ENCODE measurements at places on chromosomes 1 and 21. TPM values are rescaled to one million over a fixed set of nuclear protein-coding genes. Genes with fewer than 3 reads are reported as not detected.

DNA sequence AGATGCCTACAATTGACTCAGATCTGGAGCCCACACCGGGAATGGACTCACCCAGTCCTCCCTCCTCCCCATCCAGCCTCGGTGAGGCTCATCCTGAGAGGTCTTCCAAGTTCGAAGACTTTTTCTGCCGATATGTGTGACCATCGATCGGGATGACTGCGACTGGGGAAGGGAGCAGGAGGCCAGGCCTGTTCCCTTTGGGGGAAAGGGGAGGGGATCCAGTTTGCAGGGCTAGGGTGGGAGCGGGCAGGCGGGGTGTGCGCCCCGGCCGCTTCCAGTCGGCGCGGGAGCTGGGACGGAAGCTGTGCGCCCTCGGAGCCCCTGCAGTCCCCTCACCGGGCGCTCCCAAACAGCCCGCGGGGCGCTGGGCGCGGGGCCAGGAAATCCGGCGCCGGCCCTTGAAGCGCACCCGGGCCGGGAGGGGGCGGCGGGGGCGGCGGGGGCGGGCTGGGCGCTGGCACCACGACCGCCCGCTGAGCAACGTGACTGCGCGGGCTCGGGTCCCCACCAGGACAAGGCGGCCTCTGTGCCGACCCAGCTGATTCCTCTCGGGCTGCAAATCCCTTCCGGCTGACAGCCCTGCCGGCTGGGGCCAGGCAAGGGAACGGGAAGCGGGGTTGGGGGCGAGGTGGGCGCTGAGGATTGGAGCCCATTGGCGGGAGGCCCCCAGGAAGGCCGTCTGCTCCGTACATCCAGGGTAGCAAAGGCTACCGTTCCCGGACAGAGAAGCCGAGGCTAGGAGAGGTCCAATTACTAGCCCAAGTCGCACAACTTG, 103.9 kb downstream of the EBNA1BP2 start:
- DNase-seq: no peak

The CLDN19 gene
- not detected for total RNA-seq

- peak; percentile 65 for DNase-seq
These were observed 74.7 kb downstream of the RUNX1 start for GRCh38 chr21:34974162-34974981.

The EPHB2 gene
- not detected for total RNA-seq

DNA sequence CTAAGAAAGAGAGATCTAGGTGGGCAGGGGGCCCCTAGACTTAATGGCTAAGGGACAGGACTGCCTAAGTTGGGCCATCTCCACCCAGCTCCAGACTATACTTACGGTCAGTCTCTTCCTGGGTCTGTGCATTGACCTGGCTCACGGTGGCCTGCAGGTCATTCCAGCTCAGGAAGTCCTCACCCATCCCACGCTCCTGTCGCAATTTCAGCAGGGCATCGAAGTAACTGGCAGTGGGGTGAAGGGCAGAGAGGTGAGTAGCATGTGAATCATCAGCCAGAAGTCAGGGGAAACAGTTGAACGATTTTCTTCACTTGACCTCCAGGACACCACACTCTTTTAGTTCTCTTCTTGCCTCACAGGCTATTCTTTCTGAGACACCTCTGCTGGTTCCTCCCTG, 20.5 kb downstream of the IQGAP3 start:
- no peak for DNase-seq

DNA sequence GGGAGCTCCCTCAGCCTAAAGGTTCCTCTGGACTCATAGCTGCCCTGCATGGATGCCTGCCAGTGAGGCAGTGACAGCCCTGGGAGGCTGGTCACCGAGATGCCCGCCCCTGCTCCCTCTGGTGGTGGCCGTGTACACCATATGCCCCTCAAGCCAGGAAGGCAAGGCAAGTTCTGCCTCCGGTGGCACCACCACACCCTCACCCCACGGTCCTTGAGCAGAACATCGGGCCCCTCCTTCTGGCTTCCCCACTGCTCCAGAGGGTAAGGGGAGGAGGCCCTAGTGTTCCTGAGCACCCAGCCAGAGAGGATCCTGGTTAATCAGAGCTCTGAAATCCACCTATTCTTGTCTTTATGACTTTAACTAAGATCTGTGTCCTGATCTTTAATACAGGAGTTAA, 1.5 kb upstream of the S100A14 start:
- DNase-seq: peak; percentile 63

GRCh38 chr1:164794356-164794755, 235.4 kb downstream of the PBX1 start:
- DNase-seq: no peak

DNA sequence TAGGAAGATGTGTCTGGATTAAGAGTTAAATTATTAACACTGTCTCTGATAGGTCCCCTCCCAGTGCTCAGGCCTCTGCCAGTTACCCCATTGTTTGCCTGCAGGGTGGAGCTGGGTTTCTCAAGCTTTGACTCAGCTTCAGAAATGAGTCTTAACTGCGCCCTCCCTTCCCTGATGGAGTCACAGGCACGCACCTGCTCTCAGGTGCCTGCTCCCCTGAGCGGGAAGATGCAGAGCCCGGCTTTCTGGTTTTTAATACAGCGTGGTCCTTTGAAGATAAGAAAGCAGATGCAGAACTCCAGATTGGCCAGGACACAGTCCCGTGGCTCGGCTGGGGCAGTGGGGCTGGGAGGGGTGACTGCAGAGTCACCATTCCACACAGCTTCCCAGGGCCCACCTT, 3.2 kb upstream of the SPRR4 start:
- no peak for DNase-seq

The TMEM269 gene
- 0.29 TPM for total RNA-seq

GRCh38 chr1:21294266-21294989, 4.2 kb upstream of the ECE1 start:
- peak; percentile 79 for DNase-seq

The RIPPLY3 gene
- total RNA-seq: 0.10 TPM

- no peak for DNase-seq
These were observed 290.2 kb upstream of the USP24 start for GRCh38 chr1:55505326-55505725.

DNA sequence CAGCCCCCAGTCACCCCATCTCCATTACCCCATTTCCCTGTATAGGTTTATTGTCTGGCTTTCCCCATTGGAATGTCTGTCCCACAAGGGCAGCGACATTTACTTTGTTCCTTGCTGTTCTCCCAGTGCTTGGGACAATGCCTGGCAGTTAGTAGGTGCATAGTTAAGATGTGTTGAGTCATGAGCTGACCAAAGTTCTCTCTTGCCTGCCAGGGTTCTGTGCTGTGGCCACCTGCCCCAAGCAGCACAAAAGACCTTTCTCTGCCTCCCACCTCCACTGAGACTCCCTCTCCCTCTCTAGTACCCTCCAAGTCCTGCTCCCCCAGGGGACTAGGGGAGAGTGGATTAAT, 40.0 kb downstream of the TMCO4 start:
- no peak for DNase-seq

DNA sequence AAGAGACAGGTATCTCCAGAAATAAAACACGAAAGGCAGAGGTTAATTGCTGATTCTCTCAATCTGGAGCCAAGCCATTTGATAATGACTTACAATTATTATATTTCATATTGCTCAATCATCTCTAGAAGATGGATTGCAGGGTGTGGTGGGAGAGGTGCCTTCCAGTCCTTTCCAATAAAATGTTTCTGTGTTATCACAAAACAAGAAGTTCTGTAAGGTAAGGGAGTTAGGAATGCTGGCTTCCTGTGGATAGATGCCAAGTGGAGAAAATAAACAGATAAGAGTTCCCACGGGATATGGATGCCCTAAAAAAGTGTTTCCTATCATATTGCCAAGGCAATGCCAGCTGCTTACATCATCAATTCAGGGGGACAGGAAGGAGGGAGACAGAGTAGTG, 7.2 kb upstream of the CCN1 start:
- DNase-seq: no peak

GRCh38 chr1:5157175-5157574, 502.8 kb downstream of the AJAP1 start:
- DNase-seq: no peak

The GNAT2 gene
- total RNA-seq: 1.2 TPM

DNA sequence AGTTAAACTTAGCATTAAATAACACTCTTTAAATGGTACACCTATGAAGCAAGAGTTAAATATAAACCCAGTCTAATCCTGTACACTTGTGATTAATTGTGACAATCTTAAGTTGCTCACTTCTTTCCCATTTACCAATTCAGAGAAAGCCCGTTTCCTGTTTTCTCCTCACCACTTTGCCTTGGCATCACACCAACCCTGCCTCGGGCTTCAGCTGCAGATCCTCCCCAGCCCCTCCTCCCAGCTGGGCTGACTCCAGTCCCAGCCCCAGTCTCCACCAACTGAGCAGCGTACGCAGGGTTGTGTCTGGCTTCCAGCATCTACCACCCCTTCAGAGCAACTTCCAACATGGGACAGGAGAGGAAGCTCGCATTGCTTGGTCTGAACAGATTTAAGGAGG, 4.1 kb downstream of the PYCR2 start:
- DNase-seq: no peak

The CYP4A22 gene
- total RNA-seq: not detected

The PRKCZ gene
- total RNA-seq: 4.1 TPM

DNA sequence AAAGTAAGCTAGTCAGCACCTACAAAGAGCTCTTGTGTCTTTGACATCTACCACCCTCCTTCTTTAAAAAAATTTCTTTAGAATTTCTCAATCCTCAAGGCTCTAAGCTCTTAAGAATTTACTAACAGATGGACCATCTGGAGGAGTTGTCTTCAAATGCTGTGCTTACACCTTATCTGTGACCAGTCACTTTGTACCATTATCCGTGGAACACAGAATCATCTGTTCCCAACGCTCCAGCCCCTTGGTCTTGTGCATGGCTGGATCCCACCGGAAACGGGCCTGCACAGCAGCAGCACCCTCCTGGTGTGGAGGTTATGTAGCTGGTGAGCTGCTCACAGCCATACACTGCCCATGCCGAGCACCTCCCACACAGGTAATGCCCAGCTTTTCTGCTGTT, 89.0 kb downstream of the TBX19 start:
- no peak for DNase-seq

- DNase-seq: no peak
These were observed 20.8 kb upstream of the ZNF362 start for GRCh38 chr1:33235521-33235920.

The SLC25A24 gene
- total RNA-seq: 14.6 TPM

DNA sequence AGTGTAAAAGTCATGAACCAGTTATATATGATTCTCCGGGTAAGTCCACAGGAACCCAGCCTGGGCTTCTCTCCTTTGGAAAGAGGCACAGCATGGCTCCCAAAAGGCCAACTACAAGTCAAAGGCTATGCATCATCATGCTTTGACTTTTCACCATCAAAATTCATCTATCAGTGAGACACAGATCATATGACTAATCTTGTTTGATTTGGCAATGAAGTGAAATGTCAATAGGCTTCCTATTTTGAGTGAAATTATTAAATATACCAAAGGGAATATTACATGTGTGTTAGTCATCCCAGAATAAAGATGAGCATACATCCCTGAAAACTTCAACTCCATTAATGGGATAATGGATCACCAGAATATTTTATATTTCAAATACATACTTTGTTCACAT, 83.5 kb upstream of the ADGRL2 start:
- no peak for DNase-seq

The DPT gene
- total RNA-seq: not detected

The GUCA2A gene
- total RNA-seq: not detected

The RNU1-3 gene
- 3,041 TPM for total RNA-seq

The ACTL8 gene
- not detected for total RNA-seq

The UBQLN4 gene
- total RNA-seq: 59.5 TPM

The IL6R gene
- total RNA-seq: 5.0 TPM

The KIF21B gene
- 52.0 TPM for total RNA-seq

GRCh38 chr1:154171880-154172279, 17.0 kb upstream of the NUP210L start:
- no peak for DNase-seq

GRCh38 chr1:196651637-196652215, at the start of gene CFH:
TSS of gene CFH (plus strand) at chr1:196652043. CDS start at chr1:196652118, 75 bp downstream.
- no peak for DNase-seq

GRCh38 chr1:147504801-147505311, 36.4 kb upstream of the BCL9 start:
- DNase-seq: no peak

DNA sequence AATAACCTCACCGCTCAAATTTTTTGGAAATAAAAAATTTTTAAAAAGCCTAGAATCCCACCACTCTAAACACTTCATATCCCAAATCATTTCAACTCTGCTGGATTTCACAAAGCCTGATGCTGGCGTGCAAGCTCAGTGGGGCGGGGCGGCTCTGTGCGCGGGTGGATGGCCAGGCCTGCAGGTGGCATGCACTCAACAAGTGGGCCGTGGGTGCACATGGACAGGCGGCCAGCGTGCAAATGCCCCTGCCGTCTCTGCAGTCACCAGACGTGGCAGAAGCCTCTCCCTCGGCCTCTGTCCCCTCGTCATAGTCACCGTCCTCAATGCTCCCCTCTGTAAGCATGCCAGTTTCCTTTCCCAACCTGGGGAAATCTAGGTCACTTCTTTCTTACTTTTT, 6.6 kb upstream of the PDE9A start:
- DNase-seq: no peak

- no peak for DNase-seq
These were observed 12.4 kb downstream of the NRIP1 start for GRCh38 chr21:15052459-15052763.

- DNase-seq: no peak
These were observed 12.6 kb downstream of the TRIM11 start for GRCh38 chr1:228393811-228394570.

DNA sequence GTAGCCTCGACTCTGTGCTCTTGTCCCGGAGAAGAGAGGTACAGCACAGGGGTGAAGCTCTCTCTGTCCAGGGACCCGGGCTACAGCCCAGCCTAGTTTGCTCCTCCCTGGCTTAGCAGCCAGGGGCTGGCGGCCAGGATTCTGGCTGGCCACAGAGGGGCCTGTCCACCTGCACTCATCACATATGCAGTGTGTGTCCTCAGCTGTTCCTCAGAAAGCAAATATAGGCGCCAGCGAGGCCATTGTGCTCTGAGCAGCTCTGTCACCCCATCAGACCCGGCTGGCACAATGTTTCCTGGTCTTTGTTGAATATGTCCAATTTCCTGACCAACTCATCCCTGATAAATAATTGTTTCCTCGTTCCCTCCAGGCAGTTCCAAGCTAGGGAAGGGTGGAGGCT, 28.5 kb downstream of the KCND3 start:
- no peak for DNase-seq

DNA sequence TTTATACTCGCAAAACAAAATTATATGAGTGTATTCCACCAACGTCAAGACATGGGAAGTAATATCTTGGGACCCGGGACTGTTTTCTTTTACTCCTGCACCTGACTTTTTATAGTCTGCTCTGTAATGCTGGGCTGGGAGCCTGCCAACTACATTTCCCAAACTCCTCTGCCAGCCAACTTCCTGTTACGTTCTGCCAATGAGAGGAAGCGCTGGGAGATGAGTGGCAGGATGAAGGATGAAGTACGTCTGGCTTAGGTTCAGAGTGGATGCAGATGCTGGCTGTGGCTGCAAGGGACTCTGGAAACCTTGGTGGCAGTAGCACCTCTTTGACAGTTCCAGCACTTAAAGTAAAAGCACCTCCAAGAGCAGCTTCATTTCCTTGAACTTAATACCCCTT, 59.6 kb downstream of the USP24 start:
- no peak for DNase-seq

DNA sequence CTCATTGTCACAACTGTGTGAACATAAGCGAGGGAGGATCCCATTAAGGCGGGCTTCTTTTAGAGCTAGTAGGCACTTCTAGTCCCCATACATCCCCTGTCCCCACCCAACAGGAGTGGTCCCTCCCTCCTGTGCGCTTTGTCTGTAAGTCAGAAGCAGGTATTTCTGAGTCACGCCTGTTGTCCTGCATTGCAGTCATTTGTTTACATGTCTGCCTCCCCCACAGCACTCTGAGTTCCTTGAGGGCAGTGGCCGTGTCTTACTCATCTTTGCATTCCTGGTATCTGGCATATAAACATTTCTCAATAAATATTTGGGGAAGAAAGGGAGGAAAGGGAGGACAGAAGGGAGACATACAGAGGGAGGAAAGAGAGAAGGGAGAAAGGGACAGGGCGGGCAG, 40.3 kb downstream of the PLEKHA6 start:
- no peak for DNase-seq
